ENCODE measurements at places on chromosomes 2 and 18.

GRCh38 chr18:12880541-12880910 is 3.5 kb downstream of the PTPN2 start:
- no peak for DNase-seq

GRCh38 chr2:151808258-151809072 is 19.8 kb downstream of the ARL5A start:
- no peak for DNase-seq

- DNase-seq: no peak
Observed at GRCh38 chr2:169139993-169140767, 70.8 kb downstream of the DHRS9 start.

GRCh38 chr2:23327887-23328286 is 57.1 kb upstream of the KLHL29 start:
- no peak for DNase-seq

DNA sequence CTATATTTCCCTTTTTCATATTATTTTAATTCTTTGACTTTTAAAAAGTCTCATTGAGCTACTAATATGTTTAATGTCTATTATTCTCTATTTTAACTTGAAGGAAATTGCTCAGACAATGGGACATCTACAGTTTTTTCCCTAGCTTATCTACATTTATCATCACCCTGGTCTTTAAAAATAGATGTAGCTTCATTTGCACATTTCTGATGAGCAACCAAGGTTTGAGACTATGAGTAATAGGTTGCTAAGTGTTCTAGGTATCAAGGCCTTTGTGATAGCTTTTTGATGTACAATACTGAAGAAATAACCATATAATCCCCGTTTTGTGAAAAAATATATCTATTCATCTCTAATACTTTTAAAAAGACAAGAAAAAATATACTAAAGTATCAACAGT is 47.0 kb downstream of the STAT4 start:
- DNase-seq: no peak

- DNase-seq: no peak
Observed at GRCh38 chr2:240837621-240838020, 17.6 kb upstream of the KIF1A start.

DNA sequence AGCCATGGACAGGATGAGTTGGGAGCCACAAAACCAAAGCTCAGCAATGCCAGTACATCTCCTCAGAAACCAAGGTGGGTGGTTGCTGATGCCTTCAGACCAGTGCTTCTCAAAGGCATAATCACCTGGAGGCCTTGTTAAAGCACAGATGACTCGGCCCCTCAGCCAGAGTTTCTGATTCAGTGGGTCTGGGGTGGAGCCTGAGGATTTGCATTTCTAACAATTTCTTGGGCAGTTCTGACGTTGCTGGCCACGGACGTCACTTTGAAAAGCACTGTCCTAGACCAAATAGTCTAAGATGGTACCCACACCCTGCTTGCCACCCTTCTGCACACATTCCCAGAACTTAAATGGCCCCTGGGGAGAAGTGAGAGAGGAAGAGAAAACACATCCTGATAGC is 24.1 kb upstream of the CDH2 start:
- DNase-seq: no peak

DNA sequence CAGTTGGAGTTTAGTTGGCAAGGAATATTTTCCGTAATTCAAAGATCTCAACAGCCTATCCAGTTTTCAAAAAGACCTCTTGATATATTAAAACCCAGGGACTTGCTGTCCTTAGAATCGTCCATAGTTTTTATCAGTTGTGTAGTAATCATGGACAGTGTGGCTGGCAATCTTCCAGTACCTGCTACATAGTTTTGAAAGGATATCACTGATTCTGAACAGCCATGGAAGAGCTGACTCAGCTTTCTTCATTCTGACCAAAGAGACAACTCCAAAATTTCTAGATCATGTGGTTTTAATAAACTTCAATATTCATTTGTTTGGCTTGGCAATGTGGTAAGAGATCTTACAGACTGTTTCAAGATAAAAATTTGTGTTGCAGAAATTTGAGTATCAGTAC is 616.7 kb downstream of the TDRD15 start:
- DNase-seq: no peak

DNA sequence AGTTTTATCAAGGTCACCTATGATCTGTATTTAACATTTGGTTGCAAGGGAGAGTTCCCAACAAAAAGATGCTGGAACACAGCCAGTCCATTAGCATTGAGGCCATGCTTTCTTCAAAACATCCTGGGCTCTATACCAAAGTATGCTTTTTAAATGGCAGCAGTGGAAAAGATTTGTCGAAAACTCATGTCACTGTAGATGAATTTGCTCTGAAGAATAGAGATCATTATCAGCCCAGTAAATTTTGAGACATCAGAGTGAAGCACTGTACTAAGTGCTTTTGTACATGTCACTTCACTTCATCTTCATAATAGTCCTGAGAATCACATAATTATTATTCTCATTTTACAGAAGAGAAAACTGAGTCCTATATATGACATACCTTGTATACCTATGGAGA is 189.8 kb downstream of the CAMKMT start:
- no peak for DNase-seq

- no peak for DNase-seq
Observed at GRCh38 chr18:33446604-33447003, 6.1 kb upstream of the CCDC178 start.

- no peak for DNase-seq
Observed at GRCh38 chr2:12543076-12543977, 173.4 kb upstream of the TRIB2 start.

DNA sequence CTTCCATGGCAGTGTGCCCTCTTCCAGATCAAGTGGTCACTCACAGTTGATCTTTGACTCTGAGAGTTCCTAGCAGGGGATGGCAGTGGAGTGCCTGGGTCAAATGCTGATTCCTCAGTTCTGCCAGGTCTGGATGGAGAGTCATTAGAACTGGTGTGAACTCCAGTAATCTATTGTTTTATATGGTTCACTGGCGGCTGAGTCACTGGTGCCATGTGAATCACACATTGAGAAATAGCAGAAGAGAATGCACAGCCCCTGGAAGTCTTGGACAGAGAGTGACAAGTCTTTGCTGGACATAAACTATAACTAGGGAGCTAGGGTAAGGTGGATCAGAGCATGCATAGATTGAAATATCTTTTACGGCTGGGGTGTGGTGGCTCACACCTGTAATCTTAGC is 86.9 kb downstream of the EIF2AK3 start:
- DNase-seq: no peak

DNA sequence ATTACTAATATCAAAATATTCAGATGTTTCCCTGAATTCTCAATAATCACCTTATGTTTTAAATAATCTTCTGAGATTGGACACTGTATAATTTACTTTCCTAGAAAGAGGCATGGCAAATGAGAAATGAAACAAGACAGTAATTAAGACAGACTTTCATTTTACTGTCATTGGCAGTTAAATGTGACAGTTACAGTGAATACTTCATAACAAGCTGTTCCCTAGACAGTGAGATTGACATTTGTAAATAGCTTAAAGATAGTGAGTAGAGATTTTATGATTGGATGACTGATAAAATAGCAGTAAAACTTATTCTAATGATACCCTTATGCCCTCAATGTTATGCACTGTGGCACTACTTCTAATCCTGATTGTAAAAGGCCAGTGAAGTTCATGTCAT is 524.9 kb upstream of the TMEFF2 start:
- DNase-seq: no peak

GRCh38 chr2:15145046-15145817 is 415.9 kb downstream of the NBAS start:
- no peak for DNase-seq

DNA sequence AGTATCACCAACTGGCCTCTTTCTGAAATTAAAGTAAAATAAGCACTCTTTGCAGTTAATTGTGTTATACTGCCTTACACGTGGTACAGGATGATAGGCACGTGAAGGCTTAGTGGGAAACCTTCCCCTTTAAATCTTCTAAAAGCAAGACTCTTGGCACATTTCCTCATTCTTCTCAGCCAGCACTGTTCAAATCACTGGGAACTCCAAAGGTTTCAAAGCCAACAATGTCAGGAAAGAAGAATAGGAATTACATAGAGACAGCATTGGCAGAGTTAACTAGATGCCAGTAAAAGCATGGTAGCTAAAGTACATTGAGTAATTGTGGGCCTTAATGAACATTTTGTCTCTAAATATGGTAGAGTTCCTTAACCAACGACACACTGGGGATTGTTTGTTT is 96.4 kb downstream of the DTNA start:
- DNase-seq: no peak

DNA sequence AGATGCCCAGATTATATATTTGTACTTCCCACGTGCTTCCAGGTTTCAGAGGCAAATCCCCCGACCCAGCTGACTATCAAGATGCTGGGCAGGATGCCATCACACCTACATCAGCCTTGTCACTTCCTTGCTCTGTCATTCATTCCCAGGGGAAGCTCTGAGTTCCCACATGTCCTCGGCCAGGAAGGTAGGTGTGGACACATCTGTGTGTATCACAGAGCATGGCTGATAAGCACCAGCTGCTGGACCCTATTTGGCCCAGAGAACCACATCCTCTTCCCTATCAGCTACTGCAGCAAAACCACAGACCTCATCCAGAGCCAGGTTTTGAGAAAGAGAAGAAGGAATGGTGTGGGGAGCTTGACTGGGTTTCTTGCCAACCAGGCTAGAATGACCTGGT is 31.9 kb upstream of the ITGA6 start:
- no peak for DNase-seq

- no peak for DNase-seq
Observed at GRCh38 chr2:218727502-218728165, 17.0 kb downstream of the TTLL4 start.

DNA sequence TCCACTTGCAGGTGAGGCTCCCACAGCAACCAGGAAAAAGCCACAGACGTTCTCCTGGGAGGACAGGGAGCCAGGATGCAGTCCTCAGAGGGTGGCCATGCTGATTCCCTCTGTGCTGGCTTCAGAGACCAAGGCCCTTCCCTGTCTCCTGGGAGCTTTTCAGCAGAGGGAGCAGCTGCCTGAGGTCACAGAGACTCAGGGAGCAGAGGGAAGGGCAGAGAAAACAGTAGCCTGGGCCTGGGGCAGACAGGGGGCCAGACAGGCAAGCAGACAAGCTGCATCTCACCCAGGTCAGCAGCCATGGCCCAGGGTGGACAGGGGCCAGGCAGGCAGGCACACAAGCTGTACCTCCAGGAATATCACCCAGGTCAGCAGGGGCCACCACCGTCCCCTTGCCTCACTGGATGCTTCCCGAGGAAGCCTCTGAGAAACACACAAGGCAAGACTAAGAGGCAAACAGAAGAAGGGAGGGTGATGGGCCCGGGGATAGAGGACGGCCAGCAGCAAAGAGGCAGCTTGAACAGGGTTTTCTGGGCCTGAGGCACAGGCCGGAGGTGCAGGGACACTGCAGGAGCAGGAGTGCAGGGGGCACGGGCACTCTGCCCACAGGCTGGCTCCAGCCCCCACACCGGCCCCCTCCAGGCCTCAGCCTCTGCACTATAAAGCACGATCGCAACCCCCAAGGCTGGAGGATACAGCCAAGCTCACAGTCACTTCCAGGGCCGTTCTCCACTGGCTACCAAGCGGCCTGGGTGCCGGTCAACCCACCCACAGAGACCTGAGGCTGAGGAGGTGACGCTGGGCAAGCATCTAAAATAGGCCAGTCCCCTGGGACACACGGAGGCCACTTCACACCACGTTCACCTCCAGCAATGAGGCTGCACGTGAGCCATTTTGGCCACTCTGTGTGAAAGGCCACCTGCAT is 6.1 kb downstream of the SLC66A2 start:
- DNase-seq: no peak

DNA sequence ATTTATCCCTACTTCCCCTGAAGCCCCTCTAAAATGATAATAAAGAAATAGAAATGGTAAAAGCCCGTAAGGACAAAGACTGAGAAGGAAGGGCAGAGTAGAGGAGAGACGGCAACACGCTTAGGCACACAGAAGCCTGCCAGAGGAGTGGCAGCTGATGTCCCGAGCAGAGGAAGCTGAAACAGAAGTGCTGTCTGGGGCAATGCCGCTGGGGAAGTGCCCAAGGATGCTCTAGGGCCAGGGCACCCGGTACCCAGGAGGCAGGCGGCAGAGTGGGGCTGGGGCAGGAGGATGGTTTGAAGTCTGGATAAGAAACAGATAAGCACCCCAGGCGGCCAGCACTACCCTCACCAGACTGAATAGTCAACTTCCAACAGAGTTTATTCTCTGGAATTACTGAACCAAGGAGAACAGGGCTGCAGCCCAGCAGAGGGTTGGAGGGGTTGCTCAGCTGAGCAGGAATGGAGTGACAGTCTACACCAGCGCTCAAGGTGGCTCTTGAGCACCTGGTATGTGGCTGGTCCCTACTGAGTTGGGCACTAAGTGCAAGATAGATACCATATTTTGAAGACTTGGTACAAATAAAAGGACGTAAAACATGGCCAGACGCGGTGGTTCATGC is 22.4 kb downstream of the TMEM37 start:
- DNase-seq: no peak

- DNase-seq: no peak
Observed at GRCh38 chr2:33765122-33765521, 166.0 kb upstream of the FAM98A start.

DNA sequence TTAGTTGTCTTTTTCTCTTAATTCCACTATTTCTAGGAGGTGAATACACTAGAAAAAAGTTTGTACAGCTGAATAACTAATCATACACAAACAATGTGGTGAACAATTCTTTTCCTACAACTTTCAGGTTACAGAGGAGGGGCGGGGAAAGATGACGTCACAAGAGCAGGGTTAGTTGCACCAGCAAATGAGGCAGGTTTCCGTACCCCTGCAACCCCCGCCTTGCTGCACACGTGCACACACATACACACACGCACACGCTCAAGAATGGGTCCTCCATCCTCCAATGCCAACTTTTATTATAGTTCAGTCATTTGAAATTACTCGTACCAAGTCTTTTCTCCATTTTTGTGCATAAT is 122.8 kb downstream of the ARL4C start:
- no peak for DNase-seq

DNA sequence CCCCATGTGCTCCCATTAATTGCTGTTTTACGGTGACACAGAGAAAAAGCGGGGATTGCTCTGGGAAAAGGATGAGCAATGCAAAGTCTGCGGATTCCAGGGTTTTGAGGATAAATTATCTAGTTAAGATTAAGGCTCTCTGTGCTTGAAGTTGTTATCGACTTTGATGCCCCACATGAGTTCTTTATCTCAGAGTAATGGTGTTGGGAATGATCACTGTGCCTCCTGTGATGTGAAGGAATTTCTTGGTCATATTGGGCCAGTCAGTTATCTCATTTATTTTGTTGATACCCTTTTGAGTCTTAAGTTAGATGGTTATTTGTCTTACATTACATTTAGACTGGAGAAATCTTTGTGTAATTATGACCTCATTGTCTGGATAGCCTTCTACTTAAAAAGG is 184.6 kb upstream of the MEX3C start:
- no peak for DNase-seq

- DNase-seq: no peak
Observed at GRCh38 chr2:36137612-36138011, 218.0 kb upstream of the CRIM1 start.

GRCh38 chr2:232588680-232589585 is 38.4 kb downstream of the EIF4E2 start:
- DNase-seq: no peak

- DNase-seq: no peak
Observed at GRCh38 chr2:88855620-88856408, 164.3 kb downstream of the RPIA start.

Measured in cerebellar nuclear complex (tissue), 1 donor.